Large intestine (tissue), 12 donors: ENCODE measurements at places on chromosomes 12 and 14. TPM values are rescaled to one million over a fixed set of nuclear protein-coding genes. Genes with fewer than 3 reads are reported as not detected.

The PRR4 gene
- polyA plus RNA-seq: 6.1 TPM

The TAS2R10 gene
- polyA plus RNA-seq: 1.2 TPM

The IL23A gene
- polyA plus RNA-seq: 0.75 TPM

The VWF gene
- 13.8 TPM for polyA plus RNA-seq

The RNF212B gene
- polyA plus RNA-seq: 0.34 TPM
